C1 segment of cervical spinal cord (tissue), 14 donors: ENCODE measurements at places on chromosomes 3 and 15.

GRCh38 chr3:54969652-54970051, 41.8 kb upstream of the LRTM1 start:
- DNase-seq = no peak

DNA sequence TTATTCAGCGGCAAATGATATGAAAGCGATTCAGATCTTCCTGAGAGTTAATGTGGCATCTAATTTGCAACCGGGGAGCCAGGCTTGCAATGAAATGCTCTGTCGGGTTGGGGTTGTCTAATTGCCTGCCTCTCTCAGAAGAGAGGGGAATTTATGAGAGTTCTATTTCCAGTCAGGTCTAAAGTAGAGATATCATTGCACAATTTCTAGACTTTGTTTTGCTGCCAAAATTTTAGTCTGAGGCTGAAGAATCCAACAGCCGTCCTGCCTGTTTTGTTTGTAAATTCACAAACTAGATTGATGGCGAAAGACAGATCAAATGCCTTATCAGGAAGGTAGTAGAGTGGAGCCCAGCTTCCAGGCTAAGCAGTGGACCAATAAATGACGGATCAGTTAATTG, 610 bp downstream of the LIPC start:
- DNase-seq = no peak

DNA sequence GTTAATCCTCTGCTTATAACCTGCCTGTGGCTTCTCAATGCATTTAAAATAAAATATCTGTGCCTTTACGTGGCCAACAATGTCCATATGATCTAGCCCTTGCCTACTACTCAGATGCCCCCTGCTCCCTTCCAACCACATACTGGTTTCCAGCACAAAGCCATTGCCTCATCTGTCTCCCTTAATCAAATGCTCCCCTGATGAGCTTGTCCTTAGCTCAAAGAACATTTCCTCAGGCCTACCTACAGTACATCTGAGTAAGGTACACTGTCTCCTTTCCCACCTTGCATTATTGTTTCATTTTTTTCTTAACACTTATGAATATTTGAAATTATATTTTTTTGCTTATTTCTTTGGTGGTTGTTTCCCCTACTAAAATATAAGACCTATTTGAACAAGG, 5.9 kb upstream of the TSC22D2 start:
- no peak for DNase-seq

DNA sequence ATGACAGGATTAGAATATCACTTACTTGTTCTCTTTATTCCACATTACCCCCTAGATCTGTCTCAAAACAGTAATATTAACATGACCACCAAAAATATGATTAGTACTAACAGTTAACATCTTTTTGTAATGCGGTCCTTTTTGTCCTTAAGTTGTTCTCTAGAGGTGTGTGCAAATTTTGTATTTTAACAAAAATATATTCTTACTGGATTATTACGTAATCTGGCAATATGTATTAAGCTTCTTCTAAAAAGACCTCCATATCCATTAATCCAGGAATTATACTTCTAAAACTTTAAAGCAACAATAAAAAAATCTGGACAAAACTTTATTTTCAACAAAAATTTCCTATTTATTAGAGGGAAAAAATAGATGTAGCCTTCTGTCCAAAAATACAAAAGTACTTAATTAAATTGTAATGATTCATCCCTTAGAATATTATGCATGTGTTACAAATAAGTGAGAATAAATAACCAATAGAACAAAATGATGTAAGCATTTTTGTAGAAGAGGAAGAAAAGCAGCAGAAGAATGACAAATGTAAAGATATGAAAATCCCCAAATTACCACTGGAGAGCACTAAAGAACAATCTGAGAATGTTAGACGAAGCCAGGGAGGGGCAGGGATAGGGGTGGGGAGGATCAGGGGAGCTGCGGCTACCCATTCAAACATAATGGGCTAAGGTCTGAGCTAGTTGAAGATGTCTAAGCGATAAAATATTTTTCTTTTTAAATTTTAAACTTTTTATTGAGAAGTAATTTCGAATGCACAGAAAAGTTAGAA, 945.6 kb downstream of the MCTP2 start:
- no peak for DNase-seq

DNA sequence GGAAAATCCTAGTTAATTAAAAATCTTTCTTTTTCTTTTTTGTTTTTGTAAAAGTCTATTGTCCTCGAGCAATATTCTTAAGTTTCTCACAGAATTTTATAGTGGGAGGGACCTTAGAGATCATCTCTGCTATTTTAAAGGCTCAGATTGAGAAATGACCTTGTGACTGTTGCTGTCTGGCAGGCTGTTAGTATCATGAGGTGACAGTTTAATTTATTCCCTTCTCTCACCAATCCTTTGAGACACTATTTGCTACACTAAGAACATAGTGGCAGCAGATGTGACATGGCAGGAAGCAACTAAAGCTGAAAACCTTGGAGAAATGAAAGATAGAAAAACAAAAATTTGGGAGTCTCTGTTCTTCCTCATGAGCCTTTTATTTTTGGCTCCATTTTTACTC, 24.9 kb downstream of the APPL1 start:
- DNase-seq = no peak

DNA sequence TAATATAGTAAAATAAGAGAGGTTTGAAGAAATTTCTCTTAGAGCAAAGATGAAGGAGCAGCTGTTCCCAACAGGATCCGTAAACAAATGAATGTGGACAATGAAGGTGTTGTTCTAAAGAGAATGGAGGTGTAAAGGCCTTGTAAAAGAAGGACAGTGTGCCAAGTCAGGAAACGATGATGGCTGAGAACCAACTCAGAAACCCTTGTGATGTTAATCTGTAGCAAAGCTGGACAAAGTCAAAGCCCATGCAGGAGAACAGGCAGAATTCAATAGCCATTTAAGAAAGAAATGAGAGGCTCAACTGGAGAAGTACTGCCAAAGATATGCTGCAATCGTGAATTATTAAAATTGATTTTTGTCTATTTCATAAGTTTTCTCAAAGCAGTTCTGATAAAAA, 192.2 kb downstream of the MBNL1 start:
- DNase-seq = peak; percentile 20

- no peak for DNase-seq
These were observed 6.4 kb downstream of the ATP8B4 start for GRCh38 chr15:50112488-50113186.
